ENCODE measurements at places on chromosomes 16 and 17.

GRCh38 chr16:56047307-56048234 lies 143.7 kb upstream of the GNAO1 start:
- DNase-seq, result peak; percentile 7

GRCh38 chr16:4182581-4183236 lies 59.2 kb downstream of the SRL start:
- no peak for DNase-seq

GRCh38 chr17:58829172-58829637 lies 73.6 kb downstream of the PPM1E start:
- no peak for DNase-seq

- DNase-seq, result no peak
These were observed 21.5 kb upstream of the EEF2K start for GRCh38 chr16:22184615-22184968.

- DNase-seq, result peak; percentile 64
These were observed 6.9 kb downstream of the IGFBP4 start for GRCh38 chr17:40450175-40450574.

DNA sequence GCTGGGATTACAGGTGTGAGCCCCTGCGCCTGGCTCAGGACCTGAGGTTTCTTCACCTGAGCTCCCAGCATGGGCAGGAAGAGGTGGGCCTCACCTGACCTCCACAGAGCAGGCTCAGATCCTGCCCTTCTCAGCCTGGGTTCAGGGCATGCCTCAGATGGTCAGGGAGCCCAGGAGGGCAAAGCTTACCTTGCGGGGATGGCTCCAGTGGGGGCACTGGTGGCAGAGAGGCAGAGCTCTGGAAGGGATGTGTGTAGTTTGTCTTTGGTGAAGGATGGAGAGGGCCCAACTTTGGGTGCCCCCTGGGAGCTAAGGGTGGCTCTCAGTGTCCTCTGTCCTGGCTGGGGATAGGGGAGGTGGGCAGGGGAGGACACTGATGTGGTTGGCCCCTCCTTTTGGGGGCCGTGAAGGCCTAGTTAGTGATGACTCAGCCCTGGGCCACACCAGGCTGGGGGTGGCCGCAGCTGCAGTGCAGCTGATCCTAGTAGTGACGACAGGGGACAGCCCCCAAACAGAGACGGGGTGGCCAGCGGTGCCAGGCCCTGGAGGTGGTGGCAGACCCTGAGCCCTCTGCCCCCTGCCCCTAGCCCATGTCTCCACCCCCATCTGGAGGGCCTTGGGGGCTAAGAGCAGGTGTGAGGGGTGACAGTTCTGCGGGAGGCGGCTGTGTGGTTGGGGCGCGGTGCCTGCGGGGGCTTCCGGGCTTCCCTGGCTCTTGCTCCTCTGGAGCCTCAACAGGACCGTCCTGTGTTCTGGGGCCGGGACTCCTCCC lies 5.8 kb downstream of the NHERF2 start:
- DNase-seq, result peak; percentile 48

DNA sequence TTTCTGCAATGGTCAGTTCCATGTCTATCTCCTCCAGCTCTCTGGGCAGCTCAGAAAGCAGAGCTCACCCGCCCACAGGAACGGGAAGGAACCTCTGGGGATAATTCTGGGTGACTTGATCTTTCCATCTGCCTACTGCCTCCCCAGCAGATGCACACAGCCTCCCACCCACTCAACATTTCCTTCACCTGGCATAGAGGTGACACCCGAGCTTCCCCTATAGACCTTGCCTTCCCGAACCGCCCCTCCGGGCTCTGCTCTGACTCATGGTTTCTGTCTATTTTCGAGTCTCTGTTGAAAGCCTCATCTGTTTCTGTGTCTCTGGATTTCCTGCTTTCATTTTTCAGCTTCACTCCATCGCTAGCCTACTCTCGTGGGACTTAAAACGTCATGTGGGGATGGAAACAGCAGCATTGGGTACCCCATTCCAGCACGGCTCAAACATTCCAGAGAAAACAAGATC lies 11.4 kb downstream of the GGA3 start:
- peak; percentile 35 for DNase-seq

GRCh38 chr16:87569601-87570571 lies 32.4 kb upstream of the JPH3 start:
- DNase-seq, result no peak

GRCh38 chr17:29948448-29949215 lies 7.2 kb downstream of the EFCAB5 start:
- DNase-seq, result no peak

GRCh38 chr17:74776990-74777389 lies 845 bp upstream of the NAT9 start:
- no peak for DNase-seq

- DNase-seq, result no peak
These were observed 758 bp upstream of the UBALD2 start for GRCh38 chr17:76264425-76264754.

GRCh38 chr16:80319181-80319580 lies 221.6 kb upstream of the DYNLRB2 start:
- no peak for DNase-seq

DNA sequence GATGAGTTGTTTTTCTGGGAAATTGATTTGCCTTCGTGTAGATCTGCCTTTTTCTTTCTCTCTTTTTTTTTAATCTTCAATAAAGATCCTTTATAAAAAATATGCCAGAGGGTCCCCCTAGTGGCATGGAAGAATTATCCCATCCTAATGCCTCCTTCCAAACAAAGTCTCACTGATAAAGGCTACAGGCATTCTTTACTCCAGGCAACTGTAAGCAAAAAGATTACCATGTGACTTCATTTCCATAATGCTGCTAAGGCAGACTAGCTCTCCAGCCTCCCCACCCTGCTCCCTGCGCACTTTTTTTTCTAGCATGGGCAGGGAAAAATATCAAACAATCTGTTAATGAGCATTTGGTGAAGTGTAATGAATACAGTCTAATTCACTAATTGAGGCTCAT lies 220.2 kb upstream of the CDH8 start:
- peak; percentile 4 for DNase-seq

DNA sequence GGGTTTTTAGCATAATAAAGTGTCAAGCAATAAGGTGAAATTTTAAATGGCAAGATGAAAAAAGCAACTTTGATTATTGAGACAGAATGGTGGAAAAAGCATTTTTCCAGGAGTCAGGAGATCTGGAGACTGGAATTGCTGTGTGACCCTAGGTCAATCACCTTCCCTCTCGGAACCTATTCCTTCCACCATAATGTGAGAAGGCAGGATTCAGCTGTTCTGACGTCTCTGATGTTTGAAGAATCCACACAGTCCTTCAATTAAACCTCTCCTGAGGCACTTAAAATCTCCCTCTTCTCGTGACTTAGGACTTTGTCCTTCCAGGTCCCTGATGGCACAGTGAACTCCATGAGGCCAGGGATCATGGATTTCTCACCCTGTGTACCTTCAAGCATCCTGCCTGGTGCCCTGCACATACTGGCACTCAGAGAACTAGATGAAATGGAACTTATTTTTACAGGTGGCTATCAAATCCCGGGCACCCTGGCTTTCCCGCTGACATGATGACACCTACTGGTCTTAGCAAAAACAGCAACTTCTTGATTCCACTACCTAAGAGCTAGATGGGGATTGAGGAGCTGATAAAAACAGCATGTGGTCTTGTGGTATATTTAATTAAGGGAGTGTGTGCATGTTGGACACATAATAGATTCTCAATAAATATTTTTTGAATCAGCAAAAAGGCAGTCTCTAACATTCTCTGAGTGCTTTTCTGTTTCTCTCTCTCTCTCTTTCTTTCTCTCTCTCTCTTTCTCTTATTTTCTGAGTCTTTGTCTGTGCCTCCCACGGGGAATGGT lies 2.3 kb upstream of the CCDC182 start:
- peak; percentile 38 for DNase-seq

GRCh38 chr17:40014375-40014980 lies 762 bp upstream of the CSF3 start:
- peak; percentile 60 for DNase-seq

DNA sequence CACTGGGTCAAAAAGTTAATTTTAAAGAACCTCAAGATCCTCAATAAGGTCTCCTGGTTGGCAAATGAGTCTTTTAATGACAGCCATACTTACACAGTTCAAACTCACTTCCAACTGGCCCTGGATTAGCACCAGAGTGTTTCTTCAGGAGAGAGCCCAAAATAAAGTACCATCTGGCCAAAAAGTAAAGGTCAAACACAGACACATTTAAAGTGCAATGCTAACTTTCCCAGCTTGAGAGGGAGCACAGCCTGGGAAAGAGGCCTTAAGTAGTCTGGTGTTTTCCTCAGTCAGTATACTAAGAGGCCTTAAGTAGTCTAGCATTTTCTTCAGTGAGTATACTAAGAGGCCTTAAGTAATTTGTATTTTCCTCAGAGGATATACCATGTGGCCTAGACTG lies 46.6 kb upstream of the ERN1 start:
- DNase-seq, result no peak

GRCh38 chr17:72271603-72272002 lies 150.8 kb downstream of the SOX9 start:
- DNase-seq, result no peak

DNA sequence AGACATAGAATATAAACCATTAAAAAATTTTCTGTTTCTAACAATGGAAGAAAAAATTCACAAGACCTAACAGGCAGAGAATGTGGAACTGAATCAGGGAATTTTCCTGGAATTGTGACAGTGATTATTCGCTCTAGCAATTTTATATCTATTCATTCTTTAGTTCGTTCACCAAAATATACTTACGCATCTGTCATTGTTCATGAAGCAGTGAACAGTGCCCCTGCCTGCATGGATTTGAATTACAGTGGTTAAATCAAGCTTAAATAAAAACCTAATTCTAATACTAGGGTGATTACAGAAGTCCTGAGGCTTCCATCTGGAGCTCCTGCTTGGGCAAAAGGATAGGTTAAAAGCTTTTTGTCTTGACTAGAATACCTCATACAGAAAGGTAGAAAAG lies 48.6 kb downstream of the ABCA8 start:
- no peak for DNase-seq

DNA sequence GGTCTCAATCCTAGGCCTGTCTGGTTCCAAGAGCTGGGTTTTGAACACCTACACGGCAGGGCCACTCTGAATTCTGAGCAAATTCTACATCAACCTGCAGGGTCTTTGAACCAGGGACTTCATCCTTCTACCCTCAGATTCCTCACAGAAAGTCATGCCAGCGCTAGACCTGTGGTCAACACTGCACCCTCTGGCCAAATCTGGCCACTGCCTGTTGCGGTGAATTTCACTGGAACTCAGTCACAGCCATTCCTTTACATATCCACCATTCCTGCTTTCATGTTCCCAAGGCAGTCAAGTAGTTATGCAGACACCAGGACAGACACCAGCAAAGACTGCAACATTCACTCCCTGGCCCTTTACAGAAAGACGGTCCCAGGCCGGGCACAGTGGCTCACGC lies 144.6 kb downstream of the C16orf95 start:
- DNase-seq, result no peak

GRCh38 chr16:81053761-81054160 lies 18.1 kb downstream of the ATMIN start:
- no peak for DNase-seq

GRCh38 chr17:75749545-75750389 lies 15.2 kb downstream of the GALK1 start:
- peak; percentile 89 for DNase-seq

DNA sequence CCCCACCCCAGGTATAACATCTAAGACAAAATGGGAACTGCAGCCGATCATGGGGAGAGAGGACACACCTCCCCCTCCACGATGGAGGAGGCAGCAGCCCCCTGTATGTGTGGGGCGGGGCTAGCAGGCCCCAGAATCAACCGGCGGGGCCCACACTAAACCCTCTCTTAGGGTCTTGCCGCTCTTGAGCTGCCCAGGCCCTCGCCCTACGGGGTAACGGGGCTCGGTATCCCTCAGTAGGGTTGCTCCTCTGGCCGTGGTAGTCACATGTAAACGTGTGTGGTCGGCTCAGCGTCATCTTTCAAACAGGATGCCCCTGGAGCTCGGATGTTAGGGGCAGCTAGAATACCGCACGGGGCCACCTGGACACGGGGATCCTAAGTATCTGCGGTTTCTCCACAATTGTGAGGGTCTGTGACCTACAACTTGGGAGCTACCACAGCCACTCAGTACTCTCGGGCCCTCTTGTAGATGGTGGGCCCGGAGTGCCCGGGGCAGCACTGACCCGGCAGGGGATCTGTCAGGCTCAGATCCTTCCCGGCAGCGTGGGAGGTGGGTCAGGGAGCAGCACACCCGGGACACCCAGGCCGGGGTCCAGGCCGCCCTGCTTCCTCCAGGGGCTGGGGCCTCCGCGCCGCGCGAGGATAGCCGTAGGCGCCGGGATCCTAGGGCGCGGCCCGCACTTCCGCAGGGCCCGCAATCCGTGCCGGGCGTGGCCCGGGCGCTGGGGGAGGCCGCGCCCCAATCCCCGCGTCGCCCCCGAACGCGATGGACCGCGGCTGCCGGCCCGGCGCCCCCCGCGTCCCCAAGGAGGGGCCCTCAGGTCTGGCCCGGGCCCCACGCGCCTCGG lies 781 bp downstream of the ARHGDIA start:
- peak; percentile 40 for DNase-seq

DNA sequence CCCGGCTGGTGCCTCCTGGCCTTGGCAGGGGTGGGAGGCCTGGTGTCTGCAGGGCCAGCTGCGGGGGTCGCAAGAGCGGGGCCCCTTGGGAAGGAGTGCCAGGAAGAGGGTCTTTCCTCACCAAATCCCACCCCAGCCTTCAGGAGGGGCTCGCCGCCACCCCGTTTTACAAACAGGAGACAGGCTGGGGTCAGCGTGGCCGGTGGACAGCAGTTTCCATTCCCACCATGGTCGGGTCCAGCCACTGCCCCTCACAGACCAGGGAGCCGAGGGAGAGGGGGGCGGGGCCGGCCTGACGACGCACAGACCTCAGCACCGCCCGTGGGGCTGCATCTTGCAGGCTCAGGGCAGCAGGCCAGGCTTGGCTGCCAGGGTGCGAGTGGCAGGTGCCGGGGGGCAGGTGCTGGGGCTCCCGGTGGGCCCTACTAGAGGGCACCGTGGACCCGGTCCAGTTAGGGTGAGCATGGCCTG lies 7.6 kb downstream of the CBFA2T3 start:
- no peak for DNase-seq

DNA sequence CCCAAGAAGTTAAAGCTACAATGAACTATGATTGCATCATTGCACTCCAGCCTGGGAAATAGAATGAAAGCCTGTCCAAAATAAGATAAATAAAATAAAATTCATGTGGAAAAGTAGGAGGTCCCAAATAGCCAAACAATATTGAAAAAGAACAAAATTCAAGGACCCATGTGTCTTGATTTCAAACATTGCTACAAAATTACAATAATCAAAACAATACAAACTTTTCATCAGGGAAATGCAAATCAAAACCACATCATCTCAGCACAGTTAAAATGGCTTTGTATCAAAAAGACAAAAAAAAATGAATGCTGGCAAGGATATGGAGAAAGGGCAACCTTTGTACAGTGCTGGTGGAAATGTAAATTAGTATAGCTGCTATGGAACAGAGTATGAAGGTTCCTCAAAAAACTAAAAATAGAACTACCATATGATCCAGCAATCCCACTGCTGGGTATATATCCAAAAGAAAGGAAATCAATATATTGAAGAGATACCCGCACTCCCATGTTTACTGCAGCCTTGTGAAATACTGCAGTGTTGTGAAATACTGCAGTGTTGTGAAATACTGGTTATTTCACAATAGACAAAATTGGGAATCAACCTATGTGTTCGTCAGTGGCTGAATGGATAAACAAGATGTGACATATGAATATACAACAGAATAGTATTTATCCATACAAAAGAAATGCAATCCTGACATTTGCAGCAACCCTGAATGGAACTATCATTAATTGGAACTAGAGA lies 24.5 kb upstream of the ZNF287 start:
- no peak for DNase-seq

All from stomach (tissue), 19 donors.